ENCODE measurements at places on chromosomes 5 and 9. TPM values are rescaled to one million over a fixed set of nuclear protein-coding genes. Genes with fewer than 3 reads are reported as not detected.

GRCh38 chr5:156531199-156531598 is 204.2 kb downstream of the SGCD start:
- DNase-seq = no peak

GRCh38 chr9:89817151-89817950 is 212.5 kb downstream of the GADD45G start:
- DNase-seq = no peak

NSUN2 gene
- total RNA-seq = 159 TPM

CACNA1B gene
- total RNA-seq = not detected

- no peak for DNase-seq
Observed at GRCh38 chr9:133935328-133936005, 56.7 kb downstream of the VAV2 start.

HRH2 gene
- total RNA-seq = 40.2 TPM

NUTM2G gene
- not detected for total RNA-seq

DNA sequence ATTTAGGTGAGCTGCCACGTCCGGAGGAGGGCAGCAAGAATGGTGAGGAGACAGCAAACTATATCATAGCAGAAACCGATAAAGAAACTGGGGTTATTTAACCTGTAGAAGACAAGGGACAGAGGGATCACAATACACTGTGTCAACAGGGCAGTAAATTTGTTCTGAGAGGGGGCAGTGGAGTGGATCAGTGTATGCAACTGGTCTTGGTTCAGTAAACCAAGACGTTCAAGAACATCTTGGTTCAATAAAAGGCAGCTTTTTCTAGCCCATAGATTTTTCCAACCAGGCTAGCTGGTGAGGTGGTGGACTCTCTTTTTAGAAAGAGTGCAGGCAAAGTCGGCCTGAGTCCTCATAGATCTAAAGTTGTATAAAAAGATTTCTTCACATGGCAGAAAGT is 55.3 kb downstream of the PLAC8L1 start:
- no peak for DNase-seq

RALGPS1 gene
- 0.56 TPM for total RNA-seq

- no peak for DNase-seq
Observed at GRCh38 chr5:136228136-136228757, 35.3 kb upstream of the SMIM32 start.

AHRR gene
- 26.6 TPM for total RNA-seq

- peak; percentile 18 for DNase-seq
Observed at GRCh38 chr5:74641735-74642542, 1.4 kb upstream of the ENC1 start.

FAM78A gene
- 37.4 TPM for total RNA-seq

ASS1 gene
- 5.1 TPM for total RNA-seq

- DNase-seq = no peak
Observed at GRCh38 chr5:111425205-111425604, 87.1 kb downstream of the STARD4 start.

MAMDC4 gene
- total RNA-seq = 10.9 TPM

DNA sequence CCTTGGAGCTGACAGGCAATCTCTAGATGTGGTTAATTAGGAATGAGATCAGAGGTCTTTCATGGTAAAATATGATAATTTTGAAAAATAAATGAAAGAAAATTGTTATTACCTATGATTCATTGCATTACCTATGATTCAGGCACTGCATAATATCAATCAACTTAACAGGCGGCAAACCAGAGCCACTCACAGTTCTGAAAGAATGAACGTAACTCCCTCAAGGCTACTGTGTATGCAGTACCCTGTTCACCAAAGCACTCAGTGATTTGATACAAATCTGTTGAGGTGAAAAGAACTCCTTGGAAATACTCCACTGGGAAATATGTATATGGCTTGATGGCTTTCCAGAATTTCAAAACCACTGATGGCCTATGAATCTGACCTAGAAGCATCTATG is 398.9 kb downstream of the ACTL7B start:
- no peak for DNase-seq
